LoVo (cell line): ENCODE measurements at places on chromosomes 11 and 22.
A peak's percentile ranks its signal among the peaks of the same experiment; 100 is the strongest.

GRCh38 chr11:125224391-125225021 is 60.0 kb downstream of the PKNOX2 start:
- no peak for DNase-seq

GRCh38 chr11:99184146-99184545 is 163.4 kb downstream of the CNTN5 start:
- DNase-seq, result no peak

- DNase-seq, result no peak
These were observed 104.8 kb upstream of the NAV2 start for GRCh38 chr11:19607656-19608360.

GRCh38 chr22:29738118-29738815 is 18.5 kb downstream of the CABP7 start:
- no peak for DNase-seq

DNA sequence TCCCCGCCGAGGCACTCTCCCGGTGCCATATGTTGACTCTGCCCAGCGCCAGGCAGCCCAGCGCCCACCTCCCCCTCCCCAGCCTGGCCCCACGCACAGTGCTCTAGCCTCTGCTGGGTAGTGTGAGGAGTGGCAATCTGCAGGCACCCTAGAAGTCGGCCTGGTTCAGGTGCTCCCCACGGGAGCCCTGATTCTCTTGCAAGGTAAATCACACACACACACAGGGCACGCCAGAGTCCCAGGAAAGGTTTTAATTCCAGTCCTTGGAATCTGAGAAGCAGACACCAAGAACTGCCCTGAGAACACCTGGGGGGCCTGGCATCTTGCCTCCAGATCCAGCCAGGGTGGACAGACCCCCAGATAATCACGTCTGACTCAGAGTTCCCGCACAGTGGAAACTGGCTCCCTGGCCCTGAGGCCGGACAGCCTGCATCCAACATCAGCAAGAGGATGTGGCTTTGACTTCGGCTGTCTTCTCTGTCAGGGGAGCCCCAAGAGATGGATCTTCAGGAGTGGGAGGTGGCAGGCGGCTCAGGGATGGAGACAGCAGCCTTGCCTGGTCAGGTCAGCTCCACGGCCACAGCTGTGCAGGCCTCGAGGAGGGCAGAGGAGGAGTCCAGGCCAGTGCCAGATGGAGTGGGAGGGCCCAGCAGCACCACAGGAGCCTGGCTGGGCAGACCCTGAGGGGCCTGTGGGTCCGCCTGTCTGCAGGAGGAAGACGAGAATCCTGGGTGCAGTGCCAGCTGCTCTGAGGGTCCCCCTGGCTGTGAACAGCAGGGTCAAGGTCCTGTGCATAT is 1.1 kb upstream of the RIN1 start:
- no peak for DNase-seq

DNA sequence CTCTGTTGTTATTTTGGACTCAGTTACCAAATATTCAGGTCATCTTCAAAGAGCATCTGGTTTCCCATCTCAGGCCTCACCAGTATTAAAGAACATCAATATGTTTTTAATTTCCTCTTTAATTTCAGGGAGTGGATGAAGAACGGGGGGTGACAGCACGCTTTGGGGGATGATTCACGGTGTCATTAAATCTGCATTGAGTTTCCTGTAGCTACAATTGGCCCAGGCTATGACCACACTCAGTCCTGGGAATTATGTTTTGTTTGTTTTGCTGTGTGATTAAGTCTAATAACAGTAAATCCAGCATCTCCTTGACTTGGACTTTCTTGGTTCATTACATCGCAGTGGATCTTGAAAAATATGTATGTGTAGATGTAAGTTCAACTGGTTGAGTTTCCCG is 149.7 kb upstream of the SEZ6L start:
- DNase-seq, result no peak

DNA sequence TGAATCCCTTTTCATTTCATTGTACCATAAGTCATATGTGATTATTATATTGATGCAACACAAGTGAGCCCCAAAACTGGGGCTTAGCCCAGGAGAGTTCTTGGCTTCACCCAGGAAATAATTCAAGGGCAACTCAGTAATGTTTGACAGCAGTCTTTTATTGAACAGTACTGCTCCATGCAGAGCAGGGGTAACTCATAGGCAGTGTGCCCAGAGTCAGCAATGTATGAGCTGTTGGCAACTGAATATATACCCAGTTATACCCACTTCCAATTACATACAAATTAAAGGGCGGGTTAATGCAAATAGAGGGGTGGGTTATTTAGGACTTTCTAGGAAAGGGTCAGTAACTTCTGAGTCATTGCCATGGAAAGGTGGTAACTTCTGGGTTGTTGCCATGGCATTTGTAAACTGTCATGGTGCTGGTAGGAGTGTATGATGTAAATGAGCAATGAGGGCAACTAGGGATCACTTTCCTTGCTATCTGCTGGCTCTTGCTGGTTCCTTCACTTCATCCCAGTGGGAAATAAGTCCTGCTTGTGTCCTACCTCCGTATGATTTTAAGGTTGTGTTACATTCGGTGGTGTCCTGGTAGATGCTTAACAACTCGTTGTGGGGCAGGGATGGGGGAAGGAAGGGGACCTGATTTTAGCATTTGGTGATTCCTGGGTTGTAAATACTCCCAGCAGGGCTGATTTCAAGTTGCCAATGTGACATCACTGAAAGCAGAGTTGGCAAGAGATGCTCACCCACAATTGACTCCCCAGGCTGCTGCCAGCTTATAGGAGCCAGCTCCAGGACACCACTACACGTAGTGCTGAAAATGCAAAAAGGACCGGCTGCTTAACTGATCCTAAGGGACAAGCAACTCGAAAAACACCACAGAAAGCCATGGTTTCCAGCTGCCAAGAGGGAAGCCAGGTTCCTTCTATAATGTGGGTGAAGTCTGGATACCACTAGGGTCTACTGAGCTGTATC is 70.1 kb downstream of the SYT9 start:
- DNase-seq, result no peak

DNA sequence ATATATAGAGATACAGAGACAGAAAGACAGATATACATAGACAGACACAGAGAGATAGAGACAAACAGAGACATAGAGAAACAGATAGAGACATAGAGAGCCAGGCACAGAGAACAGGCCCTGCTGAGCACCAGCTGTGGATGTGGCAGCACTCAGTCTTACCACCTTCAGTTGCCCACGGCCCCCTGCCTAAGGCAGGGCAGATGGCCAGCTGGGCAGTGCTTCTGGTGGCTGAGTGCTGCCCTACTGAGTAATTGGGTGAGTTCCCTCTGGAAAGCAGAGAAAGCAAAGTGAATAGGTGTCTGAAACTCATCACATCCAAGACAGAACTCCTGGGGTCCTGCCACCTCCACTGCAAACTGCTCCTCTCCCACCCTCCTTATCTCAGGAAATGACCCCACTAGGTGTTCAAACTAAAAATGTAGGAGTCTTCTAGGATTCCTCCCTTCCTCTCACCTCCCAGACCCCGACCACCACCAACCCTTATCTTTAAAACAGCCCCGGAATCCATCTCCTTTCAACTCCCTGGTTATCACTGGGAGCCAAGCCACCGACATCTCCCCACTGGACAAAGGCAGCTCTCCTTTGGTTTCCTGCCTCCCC is 27.2 kb downstream of the SYN3 start:
- DNase-seq, result no peak

DNA sequence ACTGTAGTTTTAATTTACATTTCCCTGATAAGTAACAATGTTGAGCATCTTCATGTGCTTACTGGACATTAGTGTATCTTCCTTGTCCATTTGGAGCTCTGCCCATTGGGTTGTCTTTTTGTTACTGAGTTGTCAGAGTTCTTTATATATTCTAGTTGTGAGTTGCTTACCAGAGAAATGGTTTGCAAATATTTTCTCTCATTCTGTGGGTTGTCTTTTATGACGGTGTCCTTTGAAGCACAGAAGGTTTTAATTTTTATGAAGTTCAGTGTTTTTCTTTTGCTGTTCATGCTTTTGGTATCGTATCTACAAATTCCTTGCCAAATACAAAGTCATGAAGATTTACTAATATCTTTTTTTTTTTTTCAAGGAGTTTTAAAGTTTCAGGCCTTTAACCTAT is 42.4 kb downstream of the ZBTB44 start:
- no peak for DNase-seq

DNA sequence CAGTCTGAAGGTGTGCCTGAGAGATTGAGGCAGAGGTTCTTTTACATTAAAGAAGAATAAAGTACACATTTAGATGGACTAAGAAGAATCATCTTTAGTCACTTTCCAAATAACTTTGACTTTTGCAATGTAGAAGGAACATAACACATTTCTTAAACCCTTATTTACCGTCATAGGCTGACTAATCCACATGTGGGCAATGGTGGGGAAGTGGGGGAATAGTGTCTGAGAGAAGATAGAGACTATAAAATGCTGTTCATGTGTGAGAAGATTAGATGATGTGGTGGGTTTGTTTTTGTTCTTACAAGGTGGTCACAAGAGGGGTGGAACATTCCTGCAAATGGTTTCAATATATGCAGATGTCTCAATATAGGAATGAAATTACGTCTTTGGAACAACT is 1.8 kb downstream of the MS4A4A start:
- DNase-seq, result no peak

DNA sequence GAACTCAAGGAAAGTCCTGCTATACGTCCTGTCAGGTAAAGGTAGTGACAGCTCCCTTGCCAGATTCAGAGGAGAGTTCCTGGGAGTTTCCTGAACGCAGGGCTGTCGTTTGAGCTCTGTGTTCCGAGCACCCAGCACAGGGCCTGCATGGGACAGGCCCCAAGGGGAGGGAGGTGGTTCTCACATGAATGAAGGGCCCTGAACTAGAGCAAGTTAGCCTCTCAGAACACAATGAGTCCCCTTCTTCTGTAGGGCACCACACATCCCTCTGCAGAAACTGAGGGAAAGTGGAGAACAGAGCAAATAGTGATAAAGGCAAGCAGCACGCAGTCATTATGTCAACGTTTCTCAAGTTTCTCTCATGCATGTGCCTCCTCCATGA is 35.3 kb downstream of the NEU3 start:
- DNase-seq, result no peak

DNA sequence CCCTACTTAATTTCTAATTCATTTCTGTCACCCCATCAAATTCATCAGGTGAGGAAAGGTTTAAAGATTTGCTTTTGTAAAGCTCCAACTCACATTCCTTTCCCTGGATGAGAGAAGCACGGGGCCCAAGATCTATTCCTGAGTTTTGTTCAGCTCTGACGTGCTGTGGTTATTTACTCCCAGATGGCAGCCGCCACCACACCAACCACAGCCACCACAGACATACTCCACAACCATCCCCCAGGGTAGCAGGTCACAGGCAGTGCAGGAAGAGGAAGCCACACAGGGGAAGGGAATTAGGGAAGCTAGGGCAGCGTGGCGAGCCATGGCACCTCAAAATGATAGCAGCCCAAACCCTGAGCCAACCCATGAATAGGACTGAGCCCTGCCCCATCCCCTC is 63.5 kb upstream of the CSNK2A3 start:
- no peak for DNase-seq

- no peak for DNase-seq
These were observed at the start of gene FERMT3 for GRCh38 chr11:64206457-64207255. Gene FERMT3 (plus strand): TSS chr11:64206721. CDS start chr11:64207365, 644 bp downstream.

DNA sequence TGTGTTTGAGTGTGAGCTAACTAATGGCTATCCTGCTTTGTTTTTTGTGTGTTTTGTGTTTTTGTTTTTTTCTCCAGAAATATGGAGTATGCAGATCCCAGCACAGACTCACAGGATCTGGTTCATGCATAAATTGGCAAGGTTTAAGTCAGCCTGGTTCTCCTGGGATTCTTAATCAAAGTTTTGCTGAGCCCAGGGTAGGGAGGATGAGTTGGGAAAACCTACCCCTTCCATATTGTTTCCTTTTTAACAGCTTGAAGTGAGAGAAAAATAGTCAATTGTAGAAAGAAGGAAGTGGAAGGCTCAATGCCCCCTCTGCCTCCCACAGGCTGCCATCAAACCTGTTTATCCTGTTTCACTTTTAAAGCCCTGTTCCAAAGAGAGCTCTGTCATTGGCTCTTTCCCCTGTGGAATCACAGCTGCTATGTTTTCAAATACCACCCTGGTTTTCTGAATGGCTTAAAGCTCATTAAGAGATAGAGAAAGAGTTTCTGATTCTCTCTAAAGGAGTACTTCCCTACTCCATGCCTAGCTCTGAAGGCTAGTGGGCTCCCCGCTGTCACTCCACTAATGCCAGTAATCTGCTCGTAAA is 23.4 kb upstream of the CADM1 start:
- DNase-seq, result no peak

GRCh38 chr11:2202900-2203439 is 31.4 kb upstream of the TH start:
- DNase-seq, result peak; percentile 28

- DNase-seq, result no peak
These were observed 4.4 kb downstream of the TSPO start for GRCh38 chr22:43155789-43156188.

GRCh38 chr11:108787105-108787504 is 122.2 kb downstream of the DDX10 start:
- DNase-seq, result no peak

DNA sequence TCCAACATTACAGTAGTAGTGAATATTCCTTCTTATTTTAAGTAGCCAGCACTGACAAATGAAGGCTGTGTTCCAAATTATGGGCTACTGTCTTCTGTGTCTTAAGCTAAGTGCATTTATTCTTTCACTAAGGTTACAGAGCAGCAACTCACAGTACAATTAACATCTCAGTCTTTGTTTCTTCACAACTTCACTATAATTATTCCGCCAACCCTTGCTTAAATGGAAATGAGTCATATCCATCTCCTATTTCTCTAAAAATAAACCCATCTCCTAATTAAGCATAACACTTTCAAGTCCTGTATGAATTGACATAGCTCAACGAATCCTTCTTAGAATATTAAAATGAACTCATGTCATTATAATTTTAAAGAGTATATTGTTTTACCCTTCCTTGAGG is 6.7 kb downstream of the ETS1 start:
- no peak for DNase-seq

- no peak for DNase-seq
These were observed 29.2 kb downstream of the CDPF1 start for GRCh38 chr22:46220921-46221320.

- DNase-seq, result no peak
These were observed 15.0 kb downstream of the POGLUT3 start for GRCh38 chr11:108483163-108483562.

GRCh38 chr11:22539821-22540256 is 85.8 kb downstream of the FANCF start:
- DNase-seq, result no peak

- peak; percentile 45 for DNase-seq
These were observed 566.2 kb downstream of the MIAT start for GRCh38 chr22:27223317-27224177.

GRCh38 chr22:41620589-41621098 is at the start of gene DESI1:
Gene DESI1 (minus strand): TSS chr22:41621043. CDS start chr22:41620839, 204 bp downstream.
- no peak for DNase-seq

GRCh38 chr11:46118702-46119351 is 2.4 kb downstream of the PHF21A start:
- no peak for DNase-seq

- DNase-seq, result no peak
These were observed 59.5 kb upstream of the SCUBE2 start for GRCh38 chr11:9150926-9151325.
